ENCODE measurements at places on chromosomes 11 and 22.

DNA sequence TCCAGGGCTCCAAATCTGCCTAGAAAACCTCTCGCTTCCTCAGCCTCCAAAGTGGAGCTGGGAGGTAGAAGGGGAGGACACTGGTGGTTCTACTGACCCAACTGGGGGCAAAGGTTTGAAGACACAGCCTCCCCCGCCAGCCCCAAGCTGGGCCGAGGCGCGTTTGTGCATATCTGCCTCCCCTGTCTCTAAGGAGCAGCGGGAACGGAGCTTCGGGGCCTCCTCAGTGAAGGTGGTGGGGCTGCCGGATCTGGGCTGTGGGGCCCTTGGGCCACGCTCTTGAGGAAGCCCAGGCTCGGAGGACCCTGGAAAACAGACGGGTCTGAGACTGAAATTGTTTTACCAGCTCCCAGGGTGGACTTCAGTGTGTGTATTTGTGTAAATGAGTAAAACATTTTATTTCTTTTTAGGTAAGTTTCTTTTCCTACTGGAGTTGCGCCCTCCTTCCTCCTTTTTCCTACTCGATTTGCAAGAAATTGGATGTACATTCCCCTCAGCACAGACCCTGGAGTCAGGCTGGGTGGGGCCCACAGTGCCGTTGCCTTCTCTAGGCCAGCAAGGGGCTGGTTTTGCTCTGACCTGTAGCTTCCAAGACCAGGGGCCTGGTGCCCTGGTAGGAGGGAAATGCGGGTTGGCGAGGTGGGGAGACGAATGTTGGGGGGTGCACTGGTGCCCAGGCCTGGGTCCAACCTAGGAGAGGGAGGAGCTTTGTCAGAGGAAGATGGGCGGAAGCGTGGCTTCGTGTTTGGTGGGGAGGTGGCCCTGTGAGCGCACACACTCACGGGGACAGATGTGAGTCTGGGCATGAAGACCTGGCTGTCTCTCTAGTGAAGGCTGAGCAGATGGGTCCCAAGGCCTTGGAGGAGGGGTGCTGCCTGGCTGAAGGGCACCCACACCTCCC lies 50.6 kb downstream of the ST14 start:
- DNase-seq = no peak

DNA sequence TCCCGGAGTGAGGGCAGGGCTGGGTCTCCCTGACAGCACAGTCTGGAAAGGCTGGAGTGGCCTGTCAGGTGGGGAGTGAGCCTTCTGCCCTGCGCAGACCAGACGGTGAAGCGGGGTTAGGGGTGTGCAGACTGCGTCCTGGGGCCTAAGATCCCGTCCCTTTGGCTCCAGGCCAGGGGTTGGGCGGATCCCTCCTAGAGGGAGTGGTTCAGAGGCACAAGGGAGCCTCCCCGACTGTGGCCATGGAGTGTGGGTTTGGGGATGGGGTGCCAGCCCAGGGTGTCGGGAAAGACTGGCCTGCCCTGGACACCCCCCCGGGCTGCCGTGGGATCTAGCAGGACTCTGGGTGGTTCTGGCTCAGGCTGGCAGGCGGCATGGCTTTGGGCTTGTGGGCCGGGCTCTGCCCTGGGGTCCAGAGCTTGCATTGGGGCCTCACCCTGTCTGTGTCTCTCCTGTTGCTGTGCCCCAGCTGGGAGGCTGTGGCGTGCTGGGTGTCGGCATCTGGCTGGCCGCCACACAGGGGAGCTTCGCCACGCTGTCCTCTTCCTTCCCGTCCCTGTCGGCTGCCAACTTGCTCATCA lies 19.5 kb downstream of the TSPAN4 start:
- no peak for DNase-seq

- no peak for DNase-seq
Observed at GRCh38 chr11:27864611-27865010, 164.4 kb upstream of the BDNF start.

DNA sequence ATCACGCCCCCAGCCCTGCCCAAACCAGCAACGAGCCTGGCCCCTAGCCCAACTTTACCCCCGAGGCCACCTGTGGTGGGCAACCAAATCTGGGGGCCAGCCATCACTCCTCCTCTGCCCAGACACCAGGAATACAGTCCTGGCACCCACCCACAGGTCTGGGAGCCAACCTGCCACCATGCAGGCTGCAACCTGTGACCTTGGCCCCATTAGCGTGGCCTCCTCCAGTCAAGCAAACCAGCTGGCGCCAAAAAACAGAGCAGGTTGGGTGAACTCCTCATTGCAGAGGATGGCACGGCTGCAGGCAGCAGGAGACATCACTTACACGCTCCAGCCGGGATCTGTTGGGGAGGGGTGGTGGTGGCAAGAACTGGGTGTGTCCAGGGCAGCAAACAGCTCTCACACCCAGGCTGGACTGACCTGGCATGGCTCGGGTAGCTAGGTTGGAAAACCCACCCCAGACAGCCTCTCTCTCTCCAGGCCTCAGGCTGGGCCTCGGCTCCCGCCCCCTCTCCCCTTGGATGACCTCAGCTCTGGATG lies 65.5 kb upstream of the TCF20 start:
- no peak for DNase-seq

DNA sequence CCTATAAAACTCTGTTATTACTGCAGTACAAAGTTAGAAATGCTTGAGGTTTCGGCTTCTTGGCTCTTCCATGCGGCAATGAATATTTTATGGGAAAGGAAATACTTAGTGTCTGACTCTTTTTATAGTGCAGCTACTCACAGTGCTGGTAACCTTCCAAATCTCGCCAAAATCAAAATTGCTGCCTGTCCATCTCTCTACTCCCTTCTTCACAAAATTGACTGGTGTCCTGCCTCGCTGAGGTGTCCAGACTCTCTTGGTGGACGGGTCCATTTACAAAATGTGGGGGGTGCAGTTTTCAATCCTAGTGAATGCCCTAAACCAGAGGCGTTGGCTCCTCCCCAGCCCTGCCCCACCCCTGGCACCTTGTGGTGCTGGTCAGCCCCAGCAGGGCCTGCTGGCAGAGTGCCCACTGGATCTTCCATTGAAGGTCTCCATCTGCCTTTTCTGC lies 73.5 kb downstream of the ZBTB16 start:
- no peak for DNase-seq

- DNase-seq = no peak
Observed at GRCh38 chr22:31425331-31426050, 26.1 kb downstream of the DRG1 start.

- DNase-seq = no peak
Observed at GRCh38 chr22:23393721-23394320, 186.3 kb downstream of the IGLL1 start.

DNA sequence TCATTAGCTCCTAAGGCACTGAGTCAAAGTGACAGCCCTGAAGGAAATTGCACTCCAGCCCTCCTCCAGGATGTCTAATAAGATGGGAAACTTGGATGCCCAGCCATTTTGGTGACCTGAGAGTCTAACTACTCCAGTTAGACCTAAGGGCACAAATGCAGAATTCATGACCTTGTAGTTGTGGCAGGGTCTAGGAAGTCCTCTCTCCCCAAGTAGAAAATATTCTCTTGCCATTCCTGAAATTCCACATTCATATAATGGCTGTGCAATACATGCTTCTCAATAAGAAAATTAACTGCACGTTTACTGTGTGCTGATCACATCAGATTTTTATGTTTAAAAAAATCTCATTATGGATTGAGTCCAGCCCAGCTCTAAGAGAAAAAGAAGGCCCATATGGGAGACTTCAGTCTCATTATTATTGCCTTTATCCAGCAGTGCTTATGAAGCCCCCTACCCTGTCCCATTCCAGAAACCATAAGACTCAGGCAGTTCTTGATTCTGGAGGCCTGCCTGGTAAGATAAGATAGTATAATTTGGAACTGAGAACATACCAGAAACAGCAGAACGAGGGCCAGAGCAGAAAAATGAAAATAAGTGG lies 133.7 kb upstream of the LDLRAD3 start:
- DNase-seq = no peak

- no peak for DNase-seq
Observed at GRCh38 chr22:20232781-20233180, 35.3 kb downstream of the RTN4R start.

Measured in NCI-H226 (cell line).